GM23338 (cell line): ENCODE measurements at places on chromosomes 2 and 18.
A peak's percentile ranks its signal among the peaks of the same experiment; 100 is the strongest.

- DNase-seq, result peak; percentile 69
Observed at GRCh38 chr2:96872591-96873349, 2.9 kb upstream of the SEMA4C start.

- DNase-seq, result no peak
Observed at GRCh38 chr2:128498086-128498485, 179.4 kb upstream of the HS6ST1 start.

DNA sequence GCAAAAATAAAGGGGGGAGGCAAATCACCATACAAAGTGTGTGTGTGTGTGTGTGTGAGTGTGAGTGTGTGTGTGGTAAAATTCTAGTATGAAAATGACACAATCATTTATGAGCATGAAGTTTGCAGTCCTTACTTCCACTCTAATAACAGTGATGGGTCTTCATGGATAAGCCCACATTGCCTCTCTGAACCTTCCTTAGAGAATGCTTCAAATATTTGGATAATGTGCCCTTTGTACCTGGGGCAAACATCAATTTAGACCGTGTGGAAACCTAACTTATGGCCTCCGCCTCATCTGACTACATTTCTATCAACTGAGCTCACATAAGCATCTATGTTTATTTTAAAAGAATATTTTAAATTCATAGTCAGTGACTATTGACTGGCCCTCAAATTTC lies 3.7 kb downstream of the SCN9A start:
- no peak for DNase-seq

DNA sequence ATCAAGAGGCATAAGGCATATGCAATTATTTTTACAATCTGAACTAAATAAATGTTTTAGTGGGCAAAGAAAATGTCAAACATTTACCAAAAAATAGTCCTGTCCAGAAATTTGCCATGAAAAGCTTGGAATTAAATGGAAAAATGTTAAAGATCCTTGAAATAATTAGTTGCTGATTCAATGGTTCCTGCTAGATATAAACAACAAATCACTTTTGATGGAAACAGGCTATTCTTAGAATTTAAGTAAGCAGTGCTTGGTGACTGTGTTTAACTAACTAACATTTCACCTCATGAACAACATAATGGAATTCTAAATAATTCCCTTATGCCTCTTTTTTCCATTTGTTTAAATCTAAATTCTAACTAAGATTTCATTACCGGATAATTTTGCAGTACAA lies 3.9 kb downstream of the RND3 start:
- no peak for DNase-seq

- no peak for DNase-seq
Observed at GRCh38 chr2:6909431-6910385, 7.5 kb upstream of the RNF144A start.

GRCh38 chr2:45889053-45889452 lies 237.6 kb downstream of the PRKCE start:
- peak; percentile 50 for DNase-seq

GRCh38 chr2:79191816-79192215 lies 32.3 kb upstream of the REG3A start:
- DNase-seq, result no peak

DNA sequence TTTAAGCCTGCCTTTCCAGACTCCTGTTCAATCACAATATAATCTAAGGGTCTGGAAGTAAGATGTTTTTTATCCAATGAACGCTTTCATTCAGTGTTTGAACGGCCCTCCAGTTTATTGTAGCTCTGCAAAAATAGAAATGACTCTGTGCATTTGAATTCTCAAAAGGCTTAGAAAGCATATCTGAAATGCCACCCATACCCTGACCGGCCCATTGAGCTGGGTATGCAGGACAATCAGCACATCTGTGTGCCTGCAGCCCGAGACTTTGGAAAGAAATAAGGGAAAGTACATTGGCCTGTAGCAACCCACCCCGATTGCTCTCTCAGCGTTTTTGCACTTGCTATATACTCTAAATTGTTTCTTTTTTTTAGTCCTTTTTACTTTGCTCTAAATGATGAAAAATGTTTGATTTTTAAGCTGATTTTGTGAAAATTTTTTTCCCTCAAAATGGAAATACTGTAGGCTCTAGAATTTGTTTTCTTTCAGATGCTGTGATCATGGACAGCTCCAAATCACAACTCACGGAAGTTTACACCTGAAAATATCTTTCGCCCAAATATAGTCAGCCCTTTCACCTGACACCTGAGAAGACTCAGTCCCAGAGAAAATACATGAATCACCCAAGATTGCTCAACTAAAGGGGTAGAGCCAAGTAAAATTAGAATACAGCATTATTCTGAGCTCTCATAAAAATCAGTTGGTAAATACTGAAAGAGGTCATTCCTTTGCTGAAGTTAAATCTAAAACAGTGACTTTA lies 194.5 kb upstream of the SIX3 start:
- peak; percentile 51 for DNase-seq
